ENCODE measurements at places on chromosomes 1 and 21.
A peak's percentile ranks its signal among the peaks of the same experiment; 100 is the strongest.

DNA sequence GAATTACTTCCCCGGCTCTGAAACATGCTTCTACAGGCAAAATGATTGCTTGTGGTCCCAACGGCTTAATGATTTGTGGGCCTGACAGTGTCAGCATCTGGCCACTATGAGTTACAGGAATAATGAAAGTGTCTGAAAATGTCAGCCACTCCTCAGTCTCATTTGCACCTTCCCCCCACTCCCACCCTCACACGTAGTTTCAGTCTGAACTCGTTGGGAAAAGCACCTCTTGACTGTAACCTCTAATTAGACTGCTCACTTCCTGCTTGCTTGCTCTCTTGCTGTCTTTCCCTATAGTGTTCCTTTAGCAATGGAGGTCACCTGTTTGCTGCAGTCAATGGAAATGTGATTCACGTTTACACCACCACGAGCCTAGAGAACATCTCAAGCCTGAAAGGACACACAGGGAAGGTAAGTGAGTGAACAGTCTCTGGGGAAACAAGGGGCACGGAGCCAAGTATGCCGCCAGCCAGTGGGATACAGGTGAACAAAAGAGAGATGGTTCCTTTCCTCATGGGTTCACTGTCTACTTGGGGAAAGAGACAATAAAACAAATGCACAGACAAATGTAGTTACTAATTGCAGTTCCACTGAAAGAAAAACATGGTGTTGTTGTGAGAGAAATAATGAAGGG is 27.1 kb downstream of the CFAP57 start:
- DNase-seq, result no peak

DNA sequence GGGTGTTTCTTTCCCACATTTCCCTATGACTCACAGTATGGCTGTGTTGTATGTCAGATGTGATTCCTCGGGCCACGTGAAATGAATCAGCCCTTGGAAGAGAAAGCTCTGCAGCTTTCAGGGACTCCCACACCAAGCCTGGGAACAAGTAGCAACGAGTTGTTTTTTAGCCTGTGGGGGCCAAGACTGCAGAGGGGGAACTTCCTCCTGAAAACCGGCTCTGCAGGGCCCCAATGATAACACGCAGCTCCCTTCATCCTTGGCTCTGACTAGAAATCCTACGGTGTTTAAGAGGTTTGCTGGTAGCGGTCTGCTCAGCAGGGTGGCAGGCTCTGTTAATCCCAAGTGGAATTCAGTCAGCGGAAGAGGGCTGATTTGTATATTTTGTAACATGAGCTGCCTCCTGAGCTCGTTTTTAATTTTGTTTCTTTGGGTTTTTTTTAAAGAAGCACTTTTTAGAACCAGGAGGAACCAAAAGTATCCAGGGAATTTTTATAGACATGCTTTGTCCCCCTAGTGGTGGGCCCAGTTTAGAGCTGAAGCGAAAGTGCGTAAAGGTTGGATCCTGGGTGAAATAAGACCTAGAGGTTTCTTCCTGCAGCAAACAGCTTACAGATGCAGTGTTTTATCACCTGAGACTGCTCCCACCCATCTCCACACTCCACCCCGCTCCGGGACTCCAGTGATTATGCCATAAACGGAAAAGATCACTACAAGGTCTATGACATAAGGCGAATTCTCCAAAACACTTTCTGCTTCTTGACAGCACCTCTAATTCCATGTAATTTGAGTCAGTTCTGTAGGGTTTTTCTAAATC is 48.8 kb downstream of the LAMC2 start:
- DNase-seq, result peak; percentile 86

DNA sequence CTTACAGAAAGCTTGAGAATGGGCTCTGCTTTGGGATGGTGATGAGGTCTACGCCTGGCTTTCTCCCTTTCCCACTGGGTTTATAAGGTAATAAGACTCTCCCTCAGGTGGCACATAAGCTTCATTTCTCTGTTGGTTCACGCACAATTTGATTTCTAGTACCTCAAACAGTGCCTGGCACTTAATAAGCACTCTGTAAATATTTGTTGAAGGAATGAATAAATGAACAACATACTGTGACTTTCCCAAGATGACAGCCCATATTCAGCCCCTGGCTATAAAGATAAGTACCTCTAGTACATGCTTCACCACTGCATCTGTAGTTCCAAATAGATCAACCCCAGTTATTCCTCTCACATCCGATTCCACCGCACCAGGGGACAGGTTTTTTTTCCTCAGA is 17.8 kb downstream of the COPA start:
- no peak for DNase-seq

DNA sequence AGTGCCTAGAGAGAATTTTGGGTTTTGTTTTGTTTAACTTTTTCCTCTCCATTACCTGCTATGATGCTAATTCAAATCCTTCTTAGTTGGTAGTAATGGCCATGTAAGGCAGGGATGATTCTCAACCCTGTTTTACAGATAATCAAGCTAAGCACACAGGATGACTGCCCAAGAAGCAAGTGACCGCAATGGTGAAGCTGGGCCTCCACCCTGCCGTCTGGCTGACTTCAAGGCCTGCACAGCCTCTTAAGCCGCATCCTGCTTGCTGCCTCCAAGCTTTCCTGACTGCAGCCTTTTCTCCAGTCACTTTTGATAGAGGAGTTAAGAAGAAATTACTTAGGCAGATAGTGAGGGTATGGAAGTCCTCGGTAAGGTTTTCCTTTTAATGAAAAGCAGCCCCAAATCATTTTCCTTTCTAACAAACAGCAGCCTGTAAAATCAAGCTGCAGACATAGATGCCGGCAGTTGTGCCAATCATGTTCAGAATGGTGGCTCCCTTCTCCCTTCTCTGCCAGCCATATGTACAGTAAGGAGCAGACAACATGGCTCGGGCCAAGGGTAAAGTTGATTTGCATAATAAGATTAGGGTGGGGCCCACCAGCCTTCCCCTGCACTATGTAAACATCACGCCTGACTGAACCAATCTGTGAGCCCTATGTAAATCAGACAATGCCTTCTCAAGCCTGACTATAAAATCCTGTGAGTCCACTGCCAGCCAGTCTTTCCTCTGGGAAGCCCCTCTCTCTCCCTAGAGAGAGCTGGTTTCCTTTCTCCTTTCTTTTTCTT is 8.8 kb upstream of the CTBS start:
- DNase-seq, result no peak

DNA sequence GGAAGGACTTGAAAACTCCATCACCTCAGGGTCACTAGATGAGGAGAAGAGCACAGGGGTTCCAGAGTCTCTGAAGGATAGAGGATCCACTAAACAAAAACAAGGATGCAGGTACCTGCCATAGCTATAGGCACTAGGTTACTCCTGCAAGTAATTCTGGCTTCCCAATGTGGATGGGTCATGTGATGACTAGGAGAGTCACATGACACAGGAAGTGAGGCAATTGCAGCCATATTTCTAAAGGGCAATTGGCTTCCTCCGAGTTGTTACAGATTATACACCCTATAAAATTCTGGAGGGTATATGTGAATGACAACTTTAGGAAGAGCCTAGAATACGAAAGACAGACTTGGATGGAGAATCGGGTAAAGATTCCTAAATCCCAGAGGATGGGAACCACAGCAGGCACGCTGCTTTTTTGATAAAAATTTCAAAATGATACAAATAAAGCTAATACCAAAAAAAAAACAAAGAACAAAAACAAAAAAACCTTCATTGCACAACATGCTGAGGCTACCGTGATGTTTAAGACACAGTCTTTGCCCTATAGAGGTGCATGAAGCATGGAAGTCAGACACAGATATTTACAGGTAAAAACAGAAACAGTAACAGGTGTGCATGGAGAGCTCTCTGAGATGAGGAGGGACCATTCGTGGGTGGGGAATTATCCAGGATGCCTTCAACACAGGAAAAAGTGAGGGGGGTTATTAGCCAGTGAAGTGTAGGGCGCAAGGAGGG is 10.5 kb downstream of the MTX1 start:
- DNase-seq, result no peak

DNA sequence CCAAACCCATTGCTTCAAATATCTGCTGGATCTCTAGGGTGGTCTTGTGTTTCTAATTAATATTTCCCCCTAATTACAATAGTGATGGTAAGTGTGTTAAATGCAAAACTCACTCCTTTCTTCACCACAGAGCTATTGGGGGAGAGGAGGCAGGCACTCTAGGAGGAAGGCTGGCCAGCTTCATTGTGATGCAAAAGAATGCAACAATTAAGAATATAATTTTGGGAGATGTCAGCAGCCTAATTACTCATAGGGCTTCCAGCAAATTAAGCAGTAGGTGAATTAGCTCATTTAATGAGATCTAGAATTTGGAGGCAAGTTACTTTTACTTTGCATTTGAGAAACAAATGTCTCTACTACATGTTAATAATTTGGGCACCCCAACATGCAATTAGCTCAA is 560.4 kb upstream of the DAB1 start:
- DNase-seq, result no peak

DNA sequence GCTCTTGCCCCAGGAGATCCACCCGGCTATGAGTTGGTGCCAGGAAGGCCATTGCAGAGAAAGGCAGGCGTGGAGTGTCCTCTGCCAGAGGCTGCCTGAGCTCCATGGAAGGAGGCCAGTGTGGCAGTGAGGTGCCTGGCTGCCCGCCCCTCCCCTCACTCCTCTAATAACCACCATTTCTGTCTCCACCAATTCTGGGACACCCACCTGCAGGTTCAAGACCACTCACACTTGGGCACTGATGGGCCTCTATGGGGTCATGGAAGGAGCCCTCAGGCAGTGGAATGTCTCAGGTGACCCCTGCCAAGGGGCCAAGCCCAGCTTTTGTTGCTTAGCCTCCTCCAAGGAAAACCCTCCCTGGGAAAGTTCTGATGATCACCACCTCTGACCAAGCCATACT is 731.6 kb downstream of the MATN1 start:
- DNase-seq, result no peak

- DNase-seq, result no peak
These were observed 19.5 kb upstream of the DDR2 start for GRCh38 chr1:162612606-162613400.
